Dorsolateral prefrontal cortex (tissue), 122 donors: ENCODE measurements at places on chromosomes 5 and 9.
A peak's percentile ranks its signal among the peaks of the same experiment; 100 is the strongest.

- peak; percentile 55 for DNase-seq
Observed at GRCh38 chr5:174172152-174172551, 126.6 kb downstream of the NSG2 start.

GRCh38 chr9:4098031-4098430 lies 201.8 kb downstream of the GLIS3 start:
- no peak for DNase-seq

DNA sequence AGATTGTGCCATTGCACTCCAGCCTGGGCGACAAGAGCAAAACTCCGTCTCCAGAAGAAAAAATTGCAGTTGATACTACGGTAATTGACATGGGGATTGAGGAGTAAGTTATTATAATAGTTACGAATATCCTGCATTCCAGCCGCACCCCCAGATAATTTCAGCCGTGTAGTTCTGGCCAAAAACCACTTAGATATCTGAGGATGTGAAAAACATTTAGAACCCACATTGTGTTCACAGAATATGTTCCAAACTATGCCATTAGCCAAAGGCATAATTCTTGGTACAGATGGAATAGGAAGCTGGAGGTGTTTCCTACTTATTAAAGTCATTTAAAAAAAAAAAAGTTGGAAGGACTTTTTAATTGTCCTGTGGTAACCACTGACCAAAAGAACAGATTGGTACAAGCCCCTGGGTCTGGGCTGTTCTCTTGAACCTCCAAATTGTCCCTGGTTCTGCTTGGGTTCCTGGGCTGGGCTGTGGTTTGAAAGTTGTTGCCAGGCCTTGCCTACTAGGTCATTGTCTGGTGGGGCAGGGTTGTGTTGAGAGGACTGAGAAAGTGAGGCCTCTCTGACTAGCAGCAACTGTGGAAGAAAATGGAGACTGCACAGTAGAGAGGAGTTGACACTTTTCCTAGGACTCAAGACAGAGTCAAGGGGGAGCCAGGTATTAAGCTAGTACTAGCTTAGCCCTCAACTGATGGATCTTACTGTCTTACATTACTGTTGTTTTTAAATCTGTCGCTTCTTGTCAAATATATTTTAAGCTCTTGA lies 198.8 kb downstream of the NR3C1 start:
- DNase-seq = no peak

DNA sequence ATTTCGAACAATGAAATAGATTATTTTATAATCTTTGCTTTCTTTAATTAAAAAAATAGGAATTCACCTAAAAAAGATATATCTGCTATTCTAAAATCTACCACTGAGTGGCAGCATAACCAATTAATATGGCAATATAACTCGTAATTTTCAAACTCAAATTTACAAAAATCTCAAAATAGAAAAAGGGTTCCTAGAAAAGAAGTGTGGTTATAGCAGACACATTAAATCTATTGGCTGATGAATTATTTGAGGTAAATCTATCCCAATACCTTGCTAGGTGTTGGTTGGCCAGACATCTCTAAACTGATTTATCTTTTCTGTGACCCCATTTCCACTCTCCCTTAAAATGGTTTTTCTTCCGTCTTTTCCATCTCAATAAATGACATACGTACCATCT lies 30.2 kb upstream of the NRG2 start:
- no peak for DNase-seq

- no peak for DNase-seq
Observed at GRCh38 chr9:107137495-107138202, 145.4 kb upstream of the RAD23B start.

GRCh38 chr9:128396970-128397613 lies 23.6 kb upstream of the CERCAM start:
- DNase-seq = no peak

DNA sequence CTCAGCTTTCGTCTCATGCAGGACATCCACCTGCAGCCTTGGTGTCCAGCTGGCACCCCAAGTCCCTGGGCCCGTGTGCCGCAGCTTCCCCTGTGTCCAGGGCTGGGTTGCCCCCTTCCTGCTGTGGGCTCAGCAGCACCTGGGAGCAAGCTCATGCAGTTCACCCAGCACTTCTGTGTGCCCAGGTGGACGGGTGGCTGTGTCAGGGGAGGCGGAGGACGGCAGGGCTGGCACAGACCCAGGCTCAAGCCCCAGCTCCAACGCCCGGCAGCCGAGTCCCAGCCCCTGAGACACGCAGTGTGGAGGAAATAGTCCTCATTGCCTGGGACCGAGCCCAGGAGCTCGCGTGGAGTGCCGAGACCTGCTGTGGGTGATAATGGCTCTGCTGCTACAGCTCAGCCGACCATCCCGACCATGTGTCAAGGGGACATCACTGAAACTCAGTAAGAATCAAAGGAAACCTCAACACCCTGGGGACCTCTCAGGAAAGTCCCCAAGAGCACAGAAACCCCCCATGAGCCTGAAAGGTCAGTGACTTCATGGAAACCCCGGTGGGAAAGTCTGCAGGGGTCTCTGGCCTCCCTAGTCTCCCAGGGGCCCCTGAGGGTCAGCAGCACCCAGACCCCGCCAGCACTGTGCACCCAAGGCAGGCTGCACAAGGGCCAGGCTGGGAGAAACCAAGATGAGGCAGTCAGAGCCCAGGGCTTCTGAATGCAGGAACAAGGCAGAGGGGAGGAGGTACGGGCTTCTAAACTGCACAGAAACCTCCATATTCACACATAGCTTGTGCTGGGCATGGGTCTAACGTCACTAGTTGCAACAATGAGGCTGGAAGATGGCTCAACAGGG lies 38.8 kb downstream of the LPCAT1 start:
- DNase-seq = no peak

GRCh38 chr5:171629628-171630349 lies 155.8 kb upstream of the SMIM23 start:
- no peak for DNase-seq

DNA sequence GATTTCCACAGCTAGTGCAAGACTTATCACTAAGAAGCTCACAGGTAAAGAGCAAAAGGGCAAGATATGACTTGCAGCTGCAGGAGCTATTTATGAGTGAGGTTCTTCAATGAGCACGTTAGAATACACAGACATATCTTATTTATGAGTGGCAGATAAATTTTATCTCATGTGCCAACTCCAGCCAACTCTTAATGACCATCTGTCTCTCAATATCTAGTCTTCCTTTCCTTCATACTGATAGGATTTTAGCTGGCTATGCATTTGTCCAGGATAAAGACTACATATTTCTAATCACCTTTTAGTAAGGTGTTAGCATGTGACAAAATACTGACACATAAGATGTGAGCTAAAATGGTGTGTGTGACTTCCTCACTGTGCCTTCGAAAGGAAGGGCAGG lies 304.5 kb downstream of the TRPM3 start:
- DNase-seq = no peak

GRCh38 chr5:6541256-6542013 lies 91.4 kb downstream of the NSUN2 start:
- DNase-seq = no peak

GRCh38 chr9:121383715-121384114 lies 13.7 kb upstream of the STOM start:
- no peak for DNase-seq

DNA sequence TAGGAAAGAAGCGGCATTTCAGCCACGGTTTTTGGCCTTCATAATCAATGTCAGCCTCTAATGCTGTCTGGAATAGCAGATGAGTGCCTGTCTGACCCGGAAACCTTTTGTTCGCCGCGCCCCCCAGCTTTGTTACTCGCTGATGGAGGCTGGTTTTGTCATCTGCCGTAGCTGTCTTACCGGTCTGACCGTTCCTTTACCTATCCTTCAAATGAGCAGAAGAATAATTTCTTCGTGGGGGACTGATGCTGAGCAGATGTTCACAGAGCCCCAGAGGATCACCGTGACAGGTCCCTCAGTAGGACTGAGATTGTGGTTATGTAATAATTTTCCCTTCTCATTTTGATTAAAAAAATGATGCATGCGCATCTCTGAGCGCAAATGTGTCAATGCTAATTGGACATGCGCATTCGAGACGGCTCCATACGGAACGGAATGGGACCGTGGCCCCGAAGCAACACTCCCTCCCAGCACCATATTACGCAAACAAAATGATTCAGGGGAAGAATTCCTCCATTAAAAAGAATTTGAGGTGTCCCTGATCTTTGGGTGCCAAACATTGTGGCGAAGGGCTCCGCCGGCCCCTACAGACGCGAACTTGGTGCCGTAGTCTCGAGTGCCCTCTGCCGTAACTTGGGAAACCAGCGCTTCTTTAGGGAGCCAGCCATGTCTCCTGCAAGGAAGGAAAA lies 27.6 kb downstream of the TLX3 start:
- no peak for DNase-seq

GRCh38 chr9:78860801-78861475 lies 564.0 kb downstream of the PSAT1 start:
- DNase-seq = no peak

DNA sequence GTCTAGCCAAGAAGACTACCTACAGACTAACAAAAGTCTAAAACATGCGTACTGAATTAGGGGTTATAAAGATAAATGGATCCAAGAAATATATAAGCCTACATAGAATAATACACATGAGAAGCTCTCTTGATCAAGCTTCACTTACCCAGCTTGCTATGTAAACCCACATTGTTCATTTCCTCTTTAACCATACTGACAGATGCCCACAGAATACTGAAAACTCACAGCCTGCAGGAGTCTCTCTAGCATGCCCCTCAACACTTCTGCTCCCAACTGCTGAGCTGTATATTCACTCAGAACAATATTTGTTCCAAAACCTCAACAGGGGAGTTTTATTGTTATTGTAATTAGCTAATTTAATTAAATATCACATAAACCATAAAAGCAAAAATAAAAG lies 52.4 kb downstream of the RFX3 start:
- DNase-seq = no peak

- DNase-seq = no peak
Observed at GRCh38 chr5:102778478-102778877, 23.4 kb downstream of the PAM start.

- no peak for DNase-seq
Observed at GRCh38 chr5:60334281-60334713, 365.7 kb downstream of the DEPDC1B start.

DNA sequence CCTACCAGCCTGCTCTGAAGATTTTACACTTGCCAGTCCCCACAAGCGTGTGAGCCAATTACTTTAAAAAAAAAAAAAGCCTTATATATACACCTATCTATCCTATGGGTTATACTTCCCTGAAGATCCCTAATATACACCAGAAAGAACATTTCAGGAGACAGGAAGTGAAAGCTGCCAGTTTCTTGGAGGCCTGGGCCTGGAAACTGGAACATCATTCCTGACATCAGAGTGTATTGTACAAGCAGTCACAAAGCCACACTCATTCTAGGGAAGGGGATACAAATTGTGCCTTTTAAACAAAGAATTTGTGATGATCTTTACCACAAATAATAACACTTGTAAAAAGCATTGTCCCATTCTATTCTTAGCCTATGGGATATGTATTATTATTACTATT lies 98.3 kb upstream of the FBN2 start:
- no peak for DNase-seq

- no peak for DNase-seq
Observed at GRCh38 chr9:81477669-81478068, 211.7 kb downstream of the TLE1 start.

GRCh38 chr5:44388321-44389089 lies 715 bp downstream of the FGF10 start:
- DNase-seq = no peak

DNA sequence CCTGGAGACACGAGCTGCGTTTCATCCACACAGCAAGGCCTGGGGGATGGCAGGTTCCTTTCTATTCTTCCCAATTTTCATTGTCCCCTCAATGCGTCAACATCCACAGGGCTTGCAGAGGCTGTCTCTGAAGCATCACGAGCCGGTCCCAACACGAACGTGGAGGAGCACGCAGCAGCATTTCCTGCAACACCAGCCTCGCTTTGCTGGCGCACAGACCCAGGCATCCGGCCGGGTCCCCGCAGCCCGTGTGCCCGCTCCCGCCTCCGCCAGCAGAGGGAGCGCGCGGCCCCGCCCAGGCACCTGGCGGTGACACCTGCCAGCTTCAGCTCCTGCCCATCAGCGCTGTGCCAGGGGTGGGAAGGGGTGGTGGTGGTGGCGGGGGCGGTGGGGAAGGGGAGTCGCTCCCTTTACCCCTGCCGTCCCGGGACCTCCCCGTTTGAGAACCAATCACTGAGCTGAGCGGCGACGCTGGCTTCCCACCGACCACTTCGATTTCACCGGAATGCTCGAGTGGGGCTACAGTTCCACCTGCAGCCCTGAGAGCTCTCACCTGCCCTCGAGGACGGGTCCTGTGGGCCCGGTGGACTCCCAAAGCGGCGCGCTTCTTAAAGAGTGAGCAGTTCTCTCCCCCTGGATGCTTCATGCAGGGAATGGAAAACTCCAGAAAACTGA lies 464.5 kb downstream of the ICE1 start:
- no peak for DNase-seq

GRCh38 chr5:126849101-126849678 lies 72.3 kb downstream of the LMNB1 start:
- no peak for DNase-seq

- no peak for DNase-seq
Observed at GRCh38 chr5:61461417-61461816, 129.4 kb downstream of the ZSWIM6 start.

GRCh38 chr5:140420226-140420570 lies 18.6 kb downstream of the ANKHD1 start:
- DNase-seq = no peak
